Smooth muscle cell of trachea (primary cell): ENCODE measurements at places on chromosomes 12 and 14. TPM values are rescaled to one million over a fixed set of nuclear protein-coding genes. Genes with fewer than 3 reads are reported as not detected.

NAA30 gene
- total RNA-seq: 15.1 and 15.9 TPM in 2 replicates

KCNA1 gene
- total RNA-seq: under 0.01 TPM in 1 of 2 replicates, not detected in the other

SPTB gene
- under 0.01 TPM in 1 of 2 replicates, not detected in the other for total RNA-seq

LRP1-AS gene
- total RNA-seq: not detected in 2 replicates

KCNJ8 gene
- total RNA-seq: 7.3 and 10.6 TPM in 2 replicates

MYF5 gene
- not detected in 2 replicates for total RNA-seq

KRT85 gene
- total RNA-seq: not detected in 2 replicates

TEP1 gene
- total RNA-seq: 23.7 and 25.5 TPM in 2 replicates

DIP2B gene
- total RNA-seq: 25.3 and 27.9 TPM in 2 replicates

RNF212B gene
- not detected in 2 replicates for total RNA-seq

TAS2R9 gene
- not detected in 2 replicates for total RNA-seq

KCNMB4 gene
- total RNA-seq: 0.17 and 0.44 TPM in 2 replicates

GPR84 gene
- not detected in 2 replicates for total RNA-seq

RBP5 gene
- 0.33 TPM in 1 of 2 replicates, not detected in the other for total RNA-seq

DEPDC4 gene
- 2.6 and 3.9 TPM in 2 replicates for total RNA-seq

SIX4 gene
- 16.0 and 24.8 TPM in 2 replicates for total RNA-seq

TMEM121 gene
- 6.3 and 13.2 TPM in 2 replicates for total RNA-seq
